ENCODE measurements at places on chromosomes 5 and 9. TPM values are rescaled to one million over a fixed set of nuclear protein-coding genes. Genes with fewer than 3 reads are reported as not detected.

DNA sequence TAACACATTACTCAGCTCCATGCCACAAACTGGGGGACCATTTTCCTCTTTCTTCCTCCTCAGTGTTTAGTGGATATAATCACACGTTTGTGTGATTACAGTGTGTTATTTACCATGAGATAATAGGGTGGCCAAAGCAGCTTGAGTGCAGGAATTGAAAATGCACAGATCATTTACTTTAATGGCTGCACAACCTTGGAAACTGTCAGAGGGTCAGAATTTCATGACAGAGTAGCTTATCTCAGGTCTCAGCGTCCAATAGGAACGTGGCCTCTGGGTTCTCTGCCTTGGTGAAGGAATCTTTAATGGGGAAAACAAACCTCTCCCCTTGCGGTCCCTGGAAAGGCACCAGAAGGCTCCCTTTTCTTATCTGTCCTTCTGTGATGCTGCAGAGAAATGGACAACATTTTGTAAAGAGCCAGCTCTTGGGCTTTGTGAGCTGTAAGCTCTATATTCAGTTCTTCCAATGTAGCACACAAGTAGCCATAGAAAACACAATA, 87.4 kb upstream of the CD180 start:
- DNase-seq, result no peak

CER1 gene
- total RNA-seq, result not detected

- DNase-seq, result no peak
Observed at GRCh38 chr9:126111556-126111955, 215.1 kb upstream of the MVB12B start.

DNA sequence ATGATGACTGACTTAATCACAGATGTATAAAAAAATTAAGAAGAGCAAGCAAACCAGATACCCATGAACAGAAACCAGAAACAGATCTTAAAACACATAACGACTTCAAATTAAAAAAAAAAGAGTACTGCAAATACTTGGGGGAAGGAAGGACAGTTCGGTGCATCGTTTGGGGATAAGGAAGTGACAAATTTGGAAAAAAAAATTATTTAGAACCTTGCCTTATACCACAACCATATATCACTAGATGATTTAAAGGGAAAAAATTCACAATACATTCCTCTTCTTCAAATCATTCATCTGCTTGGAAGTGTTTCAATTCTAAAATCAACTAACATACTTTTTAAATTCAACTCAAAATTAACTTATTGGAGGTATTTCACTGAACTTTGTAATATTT, 1038.6 kb upstream of the DMAC1 start:
- DNase-seq, result no peak

SLCO6A1 gene
- total RNA-seq, result not detected

- no peak for DNase-seq
Observed at GRCh38 chr9:116323012-116323411, 169.4 kb downstream of the PAPPA start.

DNA sequence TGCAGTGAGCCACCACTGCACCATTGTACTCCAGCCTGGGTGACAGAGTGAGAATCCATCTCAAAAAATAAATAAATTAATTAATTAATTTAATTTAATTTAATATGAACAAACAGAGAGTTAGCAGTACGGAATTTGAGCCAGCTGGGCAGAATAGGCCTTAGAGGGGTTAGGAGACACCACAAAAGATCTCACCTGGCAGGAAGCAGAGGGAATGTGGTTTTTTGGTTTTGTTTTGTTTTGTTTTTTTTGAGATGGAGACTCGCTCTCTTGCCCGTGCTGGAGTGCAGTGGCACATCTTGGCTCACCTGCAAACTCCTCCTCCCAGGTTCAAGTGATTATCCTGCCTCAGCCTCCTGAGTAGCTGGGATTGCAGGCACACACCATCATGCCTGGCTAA, 31.8 kb upstream of the PWWP2A start:
- DNase-seq, result no peak

DNA sequence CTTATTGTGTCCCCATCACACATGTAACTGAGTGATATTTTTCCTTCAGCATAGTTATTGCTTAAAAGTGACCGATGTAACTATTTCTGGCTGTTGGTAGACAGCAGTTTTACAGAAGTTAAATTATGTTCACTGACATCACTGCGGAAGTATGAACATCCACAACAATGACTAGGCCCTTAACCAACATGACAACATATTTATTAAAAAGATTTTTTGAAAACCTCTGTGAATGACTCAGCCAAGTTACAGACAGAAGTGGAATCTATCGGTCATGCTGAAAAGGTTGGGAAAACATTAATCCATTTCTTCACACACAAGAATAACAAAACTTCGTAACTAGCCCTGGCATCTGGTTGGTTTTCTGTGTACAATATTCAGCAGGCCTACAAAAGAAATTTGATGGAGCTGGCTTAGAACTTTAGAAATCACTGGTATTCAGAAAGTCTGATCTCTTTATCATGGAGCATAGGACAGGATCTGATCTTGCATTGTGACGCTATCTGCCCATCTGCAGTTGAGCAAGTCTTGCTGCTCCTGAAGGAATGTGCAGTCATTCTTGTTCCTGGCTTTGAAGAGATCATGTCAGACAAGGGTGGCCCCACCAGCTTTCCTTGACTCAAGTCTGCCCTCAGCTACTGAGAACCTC, 6.5 kb downstream of the GLIS3 start:
- no peak for DNase-seq

GRCh38 chr9:133487331-133487725, 8.4 kb upstream of the SLC2A6 start:
- no peak for DNase-seq

- peak; percentile 94 for DNase-seq
Observed at GRCh38 chr9:135499326-135500070, 984 bp upstream of the MRPS2 start.

DNA sequence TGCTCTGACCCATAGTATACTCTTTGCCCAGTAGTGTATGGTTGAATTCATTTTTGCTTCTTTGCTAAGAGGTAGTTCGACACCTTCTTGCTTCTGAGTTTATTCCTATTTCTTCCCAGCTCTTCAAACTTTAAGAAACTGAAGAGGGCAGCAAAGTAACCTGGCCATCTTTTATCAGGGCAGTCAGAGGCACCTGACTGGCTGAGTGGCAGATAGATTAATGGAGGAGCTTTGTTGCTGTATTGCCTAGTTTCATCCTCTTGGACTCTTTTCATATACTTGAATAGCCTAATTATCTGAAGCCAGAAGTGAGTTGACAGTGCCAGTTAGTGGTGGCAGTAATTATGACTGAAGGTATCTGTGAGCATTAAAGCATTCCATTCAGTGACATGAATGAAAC, 82.5 kb downstream of the UHRF2 start:
- DNase-seq, result no peak

- no peak for DNase-seq
Observed at GRCh38 chr5:1363160-1363559, 18.3 kb upstream of the CLPTM1L start.

CCT5 gene
- total RNA-seq, result 131 TPM

Measured in tibial nerve (tissue), 4 donors.